Peyer's patch (tissue), 4 donors: ENCODE measurements at places on chromosomes 1 and 21. TPM values are rescaled to one million over a fixed set of nuclear protein-coding genes. Genes with fewer than 3 reads are reported as not detected.

Gene RPTN
- not detected for total RNA-seq

GRCh38 chr1:205704903-205705302 lies 24.6 kb upstream of the SLC45A3 start:
- DNase-seq, result no peak

DNA sequence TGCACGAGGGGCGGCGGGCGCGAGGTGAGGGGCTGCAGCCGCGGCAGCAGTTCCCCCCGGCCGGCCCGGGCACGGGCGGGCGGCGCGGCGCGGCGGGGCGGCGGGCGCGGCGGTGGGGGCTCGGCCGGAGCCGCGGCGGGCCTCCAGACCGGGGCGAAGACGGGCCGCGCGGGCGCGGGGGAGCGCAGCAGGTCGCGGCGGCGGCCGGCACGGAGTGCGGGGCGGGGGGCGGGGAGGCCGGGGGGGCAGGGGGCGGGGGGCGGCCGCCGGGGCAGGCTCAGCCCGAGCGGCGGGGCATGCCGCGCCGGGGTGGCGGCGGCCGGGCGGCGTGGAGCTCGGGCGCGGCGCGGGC lies 311 bp downstream of the IRF2BP2 start:
- no peak for DNase-seq

DNA sequence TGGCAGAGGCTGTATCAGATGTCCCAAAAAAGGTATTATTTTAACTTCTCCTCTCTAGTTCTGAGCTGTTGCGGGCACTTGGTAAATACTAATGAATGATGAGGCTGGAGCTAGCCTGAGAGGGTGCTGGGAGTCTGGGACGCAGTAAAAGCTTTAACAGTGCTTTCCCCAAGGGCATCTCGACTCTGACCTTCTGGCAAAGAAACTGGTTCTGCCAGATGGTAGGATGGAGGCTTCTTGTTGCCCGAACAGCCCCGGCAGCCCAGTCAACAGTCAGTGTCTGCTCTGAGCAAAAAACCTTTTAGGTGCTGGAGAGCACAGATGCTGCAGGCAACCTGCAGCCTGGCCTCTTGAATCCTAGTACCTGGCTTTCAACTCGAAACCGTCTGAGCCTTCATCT lies 2.5 kb upstream of the PNRC2 start:
- DNase-seq, result peak; percentile 62
